ENCODE measurements at places on chromosomes 1 and 21.

DNA sequence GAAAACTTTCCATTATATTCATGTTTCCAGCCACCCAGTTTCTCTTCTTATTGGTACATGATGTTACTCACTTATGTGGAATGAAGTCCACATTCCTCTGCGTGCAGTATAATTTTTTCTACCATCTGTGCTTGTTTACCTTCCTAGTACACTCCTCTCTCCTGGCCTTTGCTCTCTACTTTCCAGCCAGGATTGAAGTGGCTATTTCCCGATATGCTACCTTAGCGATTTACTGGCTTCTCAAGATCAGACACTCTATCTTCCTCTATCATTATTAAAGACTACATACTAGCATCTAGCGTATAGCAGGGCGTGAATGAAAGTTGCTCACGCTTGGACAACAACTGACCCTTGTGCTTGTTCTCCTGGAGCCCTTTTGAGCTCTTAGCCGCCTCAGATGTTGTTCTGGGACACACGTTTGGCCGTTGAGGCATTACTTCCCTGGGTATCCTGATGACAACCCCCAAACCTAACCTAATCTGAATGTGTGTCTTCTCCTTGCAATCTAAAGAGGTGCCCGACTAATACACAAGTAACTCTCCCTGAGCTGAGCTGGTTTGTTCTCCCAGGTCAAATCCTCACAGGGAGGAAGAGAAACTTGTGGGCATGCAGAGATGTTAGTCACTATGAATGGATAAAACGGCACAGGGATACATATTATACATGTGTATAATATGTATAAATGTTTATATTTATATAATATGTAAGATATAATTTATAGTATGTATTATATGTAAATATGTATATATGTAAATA is 13.4 kb upstream of the MTARC2 start:
- no peak for DNase-seq

DNA sequence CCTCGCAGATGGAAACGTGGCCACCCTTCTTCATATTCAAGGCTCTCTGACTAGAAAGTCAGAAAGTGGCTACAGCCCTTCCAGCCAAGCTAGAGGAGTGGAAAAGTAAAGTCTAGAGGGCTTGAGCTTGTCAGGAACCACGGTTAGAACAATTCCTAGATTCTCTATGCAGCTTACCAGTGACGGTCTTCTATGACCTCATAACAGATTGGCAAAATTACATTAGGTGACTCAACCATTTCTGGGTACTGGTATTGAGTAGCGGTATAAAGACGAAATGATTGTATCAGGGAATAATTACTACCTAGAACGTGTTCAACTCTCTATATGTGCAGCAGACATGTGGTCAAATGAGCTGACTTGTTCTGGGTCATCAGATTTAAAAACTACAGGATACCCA is 155.0 kb upstream of the RUNX1 start:
- no peak for DNase-seq

DNA sequence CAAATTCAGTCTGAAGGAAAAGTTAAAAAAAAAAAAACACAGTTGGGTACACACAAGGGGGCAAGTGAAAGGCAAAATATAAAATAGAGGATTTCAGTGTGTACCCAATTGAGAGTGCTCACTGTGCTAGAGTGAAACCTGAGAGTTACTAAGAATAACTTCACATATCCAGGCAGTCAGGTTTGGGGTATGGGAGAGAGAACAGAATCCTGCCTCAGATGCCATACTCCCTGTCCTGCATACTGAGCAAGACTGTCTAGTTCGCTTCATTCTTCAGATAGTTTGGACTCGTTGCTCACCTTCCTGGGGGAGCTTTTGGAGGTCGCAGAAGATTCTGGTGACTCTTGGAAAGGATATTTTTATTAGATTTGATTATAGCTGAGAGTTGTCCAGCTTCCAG is 20.4 kb downstream of the CEP85 start:
- DNase-seq, result no peak

GRCh38 chr1:40922969-40923368 is 56.5 kb upstream of the CTPS1 start:
- no peak for DNase-seq

- DNase-seq, result no peak
These were observed 80.2 kb downstream of the VPS13D start for GRCh38 chr1:12309783-12310742.

- DNase-seq, result no peak
These were observed 37.9 kb downstream of the PIGM start for GRCh38 chr1:159993911-159994310.

DNA sequence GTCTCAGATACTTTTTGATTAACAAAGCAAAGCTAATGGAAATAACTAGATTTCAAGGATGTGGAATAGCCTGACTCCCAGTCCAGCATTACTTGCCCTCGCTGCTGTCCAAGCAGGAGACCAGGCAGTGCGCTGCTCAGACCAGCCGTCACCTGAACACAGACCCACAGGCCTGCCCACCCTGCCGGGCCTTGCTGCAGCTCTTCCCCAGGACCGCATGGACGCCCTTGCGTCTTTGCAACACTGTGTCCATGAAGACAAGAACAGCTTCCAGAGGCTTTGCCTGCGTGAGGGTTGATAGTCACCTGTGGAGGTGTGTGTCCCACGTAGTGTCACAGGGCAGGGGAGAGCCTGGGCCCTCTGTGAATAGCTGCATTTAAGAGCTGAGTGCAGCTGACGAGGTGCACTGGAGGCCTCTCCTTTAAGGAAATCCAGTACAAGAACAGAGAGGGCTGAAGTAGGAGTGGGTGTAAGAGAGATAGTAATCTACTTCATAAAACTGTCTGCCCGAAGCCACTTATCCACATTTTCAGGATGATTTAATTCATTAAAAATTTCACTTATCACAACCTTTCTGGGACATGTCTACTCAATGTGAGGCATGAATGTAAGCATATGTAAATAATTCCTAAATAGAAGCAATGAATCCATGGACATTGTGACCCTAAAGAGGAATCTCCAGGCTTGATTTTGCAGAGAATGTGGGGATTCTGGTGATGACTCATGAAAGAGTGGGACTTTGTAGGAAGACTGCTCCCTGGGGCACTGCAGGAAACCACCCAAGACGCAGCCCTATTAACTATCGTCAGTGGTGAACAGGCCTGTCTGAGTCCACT is 176.2 kb upstream of the RAB4A start:
- DNase-seq, result no peak

- DNase-seq, result no peak
These were observed 382.5 kb upstream of the VAMP3 start for GRCh38 chr1:7388488-7389185.

GRCh38 chr21:46003575-46004007 is 22.0 kb downstream of the COL6A1 start:
- DNase-seq, result no peak

DNA sequence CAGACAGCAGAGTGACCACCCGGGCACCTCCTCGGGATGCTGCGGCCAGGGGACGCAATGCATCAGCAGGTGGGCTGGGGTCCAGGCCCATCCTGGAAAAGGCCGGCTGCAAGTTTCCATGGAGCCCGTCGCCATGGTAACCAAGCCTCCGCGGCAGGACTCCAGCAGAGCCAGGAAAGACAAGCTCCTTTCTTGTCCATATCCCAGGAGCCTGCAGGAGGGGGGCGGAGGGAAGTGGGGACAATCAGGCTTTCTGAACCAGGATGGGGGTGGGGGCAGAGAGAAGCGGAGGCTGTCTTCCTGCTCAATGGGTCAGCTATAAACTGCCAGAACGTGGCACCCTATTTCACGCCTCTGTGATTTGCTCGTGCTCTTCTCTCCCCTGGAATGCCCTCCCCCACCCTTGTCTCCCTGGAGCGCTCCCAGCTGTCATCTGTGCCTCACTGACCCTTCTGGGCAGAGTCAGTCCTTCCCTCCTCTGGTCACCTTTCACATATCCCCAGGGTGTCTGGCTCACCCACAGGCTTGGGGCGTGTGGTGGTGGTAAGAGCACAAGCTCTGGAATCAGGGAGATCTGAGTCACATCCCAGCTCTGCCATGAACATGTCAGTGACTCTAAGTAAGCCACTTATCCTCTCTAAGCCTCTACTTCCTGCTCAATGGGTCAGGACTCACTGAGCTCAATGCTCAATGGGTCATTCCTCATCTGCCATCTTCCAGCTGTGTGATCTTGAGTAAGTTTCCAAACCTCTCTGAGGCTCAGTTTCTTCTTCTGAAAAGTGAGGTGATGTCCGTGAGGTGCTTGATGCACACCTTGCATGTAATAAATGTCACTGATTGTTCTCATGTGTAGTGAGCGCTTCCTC is 58.9 kb upstream of the LAPTM5 start:
- DNase-seq, result no peak

DNA sequence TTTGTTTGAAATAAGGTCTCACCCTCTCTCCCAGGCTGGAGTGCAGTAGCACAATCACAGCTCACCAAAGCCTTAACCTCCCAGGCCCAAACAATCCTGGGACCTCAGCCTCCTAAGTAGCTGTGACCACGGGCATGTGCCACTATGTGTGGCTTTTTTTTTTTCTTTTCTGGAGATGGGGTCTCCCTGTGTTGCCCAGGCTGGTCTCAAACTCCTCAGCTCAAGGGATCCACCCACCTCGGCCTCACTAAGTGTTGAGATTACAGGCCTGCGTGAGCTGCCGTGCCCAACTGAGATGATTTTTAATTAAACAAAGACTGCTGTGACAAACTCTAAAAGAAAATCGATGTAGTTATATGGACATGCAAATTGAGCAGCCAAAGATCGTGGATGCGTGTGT is 768.4 kb upstream of the ADGRL2 start:
- no peak for DNase-seq

DNA sequence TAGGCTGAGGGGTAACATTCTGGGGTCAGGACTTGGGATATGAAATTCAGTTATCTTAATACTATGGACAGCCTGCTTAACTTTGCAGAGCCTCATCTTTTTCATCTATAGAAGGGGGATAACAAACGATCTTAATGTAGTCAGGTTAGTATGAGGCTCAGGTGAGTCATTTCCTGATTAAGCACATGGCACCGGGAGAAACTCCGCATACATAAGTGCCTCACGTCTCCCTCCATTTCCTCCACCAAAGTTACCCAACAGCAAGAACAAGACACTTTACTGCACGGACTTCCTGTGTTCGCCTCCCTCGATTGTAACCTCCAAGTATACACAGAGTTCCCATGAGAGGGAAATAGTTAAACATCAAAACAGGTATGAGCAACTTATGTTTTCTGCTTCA is 112.7 kb upstream of the COA6 start:
- no peak for DNase-seq

GRCh38 chr1:109804660-109805059 is 40.9 kb upstream of the EPS8L3 start:
- no peak for DNase-seq

- no peak for DNase-seq
These were observed 87.1 kb downstream of the SELENOF start for GRCh38 chr1:86826856-86827255.

- DNase-seq, result no peak
These were observed 125.0 kb downstream of the PTPN14 start for GRCh38 chr1:214426426-214426812.

DNA sequence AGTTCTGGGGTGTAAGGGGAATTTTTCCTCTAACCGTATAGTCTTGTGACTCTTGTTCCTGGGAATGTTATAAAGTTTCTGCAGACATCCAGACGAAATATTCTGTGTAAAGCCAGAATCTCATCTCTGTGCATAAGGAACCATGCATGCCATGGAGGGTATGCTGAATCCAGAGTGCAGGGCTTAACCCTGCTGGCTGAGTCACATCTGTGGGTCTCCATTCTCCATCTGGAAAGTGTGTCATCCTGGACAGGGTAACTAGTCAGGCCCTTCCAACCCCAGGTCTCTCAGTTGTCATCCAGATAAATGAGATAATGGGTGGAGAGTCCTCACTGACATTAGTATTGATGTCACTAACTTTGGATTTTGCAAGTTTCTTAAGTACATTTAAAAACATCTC is 48.8 kb downstream of the ATP5PO start:
- no peak for DNase-seq

- DNase-seq, result no peak
These were observed 54.8 kb upstream of the CD34 start for GRCh38 chr1:207965392-207966387.

DNA sequence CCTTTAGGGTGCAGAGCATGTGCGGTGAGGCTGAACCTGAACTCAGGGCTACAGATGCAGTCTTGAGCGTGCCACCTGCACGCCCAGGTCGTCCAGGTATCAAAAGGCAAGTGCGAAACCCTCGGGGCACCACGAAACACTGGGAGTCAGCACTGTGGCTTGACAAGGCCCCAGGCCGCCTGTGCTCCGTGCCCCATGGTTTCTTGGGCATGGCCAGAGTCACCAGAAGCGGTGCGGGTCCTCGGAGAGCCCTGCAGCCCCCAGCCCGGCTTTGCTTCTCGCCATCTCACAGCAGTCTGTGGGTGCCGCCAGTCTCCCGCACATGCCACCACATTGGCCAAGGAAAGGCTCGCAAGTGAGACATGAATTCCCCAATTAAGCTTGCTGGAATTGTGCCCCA is 117.3 kb downstream of the PGBD5 start:
- DNase-seq, result no peak

- DNase-seq, result no peak
These were observed 18.0 kb downstream of the MPZL1 start for GRCh38 chr1:167739752-167740151.

DNA sequence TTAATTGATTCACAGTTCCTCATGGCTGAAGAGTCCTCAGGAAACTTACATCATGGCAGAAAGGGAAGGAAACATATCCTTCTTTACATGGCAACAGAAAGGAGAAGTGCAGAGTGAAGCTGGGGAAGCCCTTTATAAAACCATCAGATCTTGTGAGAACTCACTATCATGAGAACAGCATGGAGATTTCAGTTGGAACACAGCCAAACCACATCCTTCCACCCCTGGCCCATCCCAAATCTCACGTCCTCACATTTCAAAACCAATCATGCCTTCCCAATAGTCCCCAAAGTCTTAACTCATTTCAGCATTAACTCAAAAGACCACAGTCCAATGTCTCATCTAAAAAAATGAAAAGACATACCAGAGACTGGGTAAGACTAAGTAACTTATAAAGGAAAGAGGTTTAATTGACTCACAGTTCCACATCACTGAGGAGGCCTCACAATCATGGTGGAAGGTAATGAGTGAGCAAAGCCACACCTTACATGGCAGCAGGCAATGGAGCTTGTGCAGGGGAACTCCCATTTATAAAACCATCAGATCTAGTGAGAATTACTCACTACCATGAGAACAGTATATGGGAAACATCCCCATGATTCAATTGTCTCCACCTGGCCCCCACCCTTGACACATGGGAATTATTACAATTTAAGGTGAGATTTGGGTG is 105.2 kb downstream of the MRPL39 start:
- no peak for DNase-seq

- no peak for DNase-seq
These were observed 470 bp upstream of the NAXE start for GRCh38 chr1:156591181-156591431.

- DNase-seq, result no peak
These were observed 78.0 kb upstream of the ATP5PO start for GRCh38 chr21:33993286-33994231.

DNA sequence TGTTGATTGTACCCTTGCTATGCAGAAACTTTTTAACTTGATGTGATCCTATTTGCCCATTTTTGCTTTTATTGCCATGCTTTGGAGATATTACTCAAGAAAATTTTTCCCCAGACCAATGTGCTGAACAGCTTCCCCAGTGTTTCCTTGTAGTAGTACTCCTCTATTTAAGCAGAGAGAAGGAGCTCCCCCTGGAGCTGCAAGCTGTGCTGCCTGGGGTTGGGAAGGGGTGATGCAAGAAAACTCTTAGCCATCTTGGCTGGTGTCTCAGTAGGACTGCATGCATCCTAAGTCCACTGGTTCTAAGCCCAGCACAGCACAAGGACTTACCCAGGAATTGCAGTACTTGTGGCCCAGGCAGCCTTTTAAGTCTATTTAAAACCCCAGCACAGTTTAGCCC is 121.6 kb downstream of the NTMT2 start:
- DNase-seq, result no peak

GRCh38 chr1:4802024-4802423 is 147.6 kb downstream of the AJAP1 start:
- DNase-seq, result no peak
